ENCODE measurements at places on chromosomes 3 and 15.

DNA sequence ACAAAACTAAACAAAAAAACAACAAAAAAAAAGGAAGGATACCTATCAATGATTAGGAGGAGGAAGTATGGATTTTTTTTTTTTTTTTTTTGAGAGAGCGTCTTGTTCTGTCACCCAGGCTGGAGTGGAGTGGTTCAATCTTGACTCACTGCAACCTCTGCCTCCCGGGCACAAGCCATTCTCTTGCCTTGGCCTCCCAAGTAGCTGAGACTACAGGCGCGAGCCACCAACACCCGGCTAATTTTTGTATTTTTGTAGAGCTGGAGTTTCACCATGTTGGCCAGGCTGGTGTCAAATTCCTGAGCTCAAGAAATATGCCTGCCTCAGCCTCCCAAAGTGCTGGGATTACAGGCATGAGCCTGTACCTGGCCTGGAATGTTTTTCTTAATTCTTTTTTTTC, 195.8 kb downstream of the CBLB start:
- peaks cover 65% of the 10 kb centered on the region for H3K36me3 ChIP-seq
- peaks cover 4% of the 10 kb centered on the region for H3K4me1 ChIP-seq
- H3K4me3 ChIP-seq = no peak overlapping the region
- DNase-seq = no peak
- H3K27ac ChIP-seq = no peak overlapping the region

DNA sequence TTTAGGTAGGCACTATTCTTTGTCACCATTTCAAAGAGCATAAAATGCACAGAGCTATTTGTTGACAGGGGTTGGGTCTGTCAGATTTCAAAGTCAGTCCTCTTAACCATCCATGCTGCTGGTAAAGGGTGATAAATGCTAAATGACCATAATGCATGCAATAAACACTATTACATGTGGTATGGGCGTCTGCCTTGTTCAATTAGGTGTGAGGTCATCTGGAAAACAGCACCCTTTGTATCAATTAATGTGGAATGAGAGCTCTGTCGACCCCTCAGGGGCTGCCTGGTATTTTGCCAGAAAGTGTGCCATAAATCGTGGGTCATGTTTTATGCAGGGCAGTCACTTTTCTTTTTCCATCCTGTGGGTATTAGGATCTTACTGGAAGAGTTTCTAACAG, 235.6 kb downstream of the SV2B start:
- H3K27me3 ChIP-seq = peaks cover 9% of the 10 kb centered on the region
- DNase-seq = no peak
- H3K27ac ChIP-seq = no peak overlapping the region
- H3K36me3 ChIP-seq = no peaks in the 10 kb centered on the region
- no peak overlapping the region for H3K4me3 ChIP-seq

- H3K36me3 ChIP-seq = no peaks in the 10 kb centered on the region
- no peak for DNase-seq
- H3K4me3 ChIP-seq = no peak overlapping the region
- H3K4me1 ChIP-seq = no peaks in the 10 kb centered on the region
- H3K27ac ChIP-seq = no peak overlapping the region
Measured at GRCh38 chr15:73392025-73392424, 23.3 kb upstream of the HCN4 start.

- peaks cover 3% of the 10 kb centered on the region for H3K36me3 ChIP-seq
- no peak for DNase-seq
- no peak overlapping the region for H3K27ac ChIP-seq
- H3K4me1 ChIP-seq = peaks cover 23% of the 10 kb centered on the region
- no peaks in the 10 kb centered on the region for H3K27me3 ChIP-seq
- H3K4me3 ChIP-seq = peak overlapping the region; percentile 70
Measured at GRCh38 chr3:52532517-52532837, 1.2 kb downstream of the NT5DC2 start.

DNA sequence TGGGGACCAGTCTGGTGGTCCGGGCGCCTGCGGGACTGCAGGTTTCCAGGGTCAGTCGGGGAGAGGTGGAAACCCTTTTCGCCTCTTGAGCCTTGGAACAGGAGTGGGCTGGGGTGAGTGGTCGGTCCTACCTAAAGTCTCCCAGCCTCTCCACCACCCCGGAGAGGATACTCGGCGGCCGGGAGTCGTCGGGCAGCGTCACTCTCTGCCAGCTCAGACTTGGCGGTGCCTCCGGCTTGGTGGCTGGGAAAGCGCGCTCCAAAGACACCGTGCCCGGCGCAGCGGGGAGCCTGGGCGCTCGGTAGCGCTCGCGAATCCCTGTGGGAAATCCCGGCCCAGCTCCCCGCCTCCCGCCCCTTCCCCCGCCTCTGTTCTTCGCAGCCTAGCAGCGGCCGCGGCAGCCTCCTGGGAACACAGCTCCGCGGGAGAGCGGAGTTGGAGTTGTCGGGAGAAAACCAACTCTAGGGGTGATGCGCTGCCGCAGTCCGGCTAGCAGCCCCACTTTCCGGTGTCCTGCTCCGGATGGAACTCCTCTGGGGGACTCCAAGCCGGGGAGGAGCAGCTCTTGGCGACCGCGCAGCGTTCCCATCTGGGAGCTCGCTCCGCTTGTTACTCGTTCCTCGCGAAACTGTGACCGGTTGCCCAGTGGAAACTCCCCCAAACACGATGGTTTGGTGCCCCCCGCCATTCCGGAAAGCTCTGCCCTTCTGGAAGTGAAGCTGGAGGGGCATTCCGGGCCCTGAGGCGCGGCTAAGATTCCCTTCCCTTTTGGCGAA, 1.4 kb downstream of the EPHB1 start:
- peaks cover 18% of the 10 kb centered on the region for H3K4me1 ChIP-seq
- peaks cover 45% of the 10 kb centered on the region for H3K27me3 ChIP-seq
- H3K4me3 ChIP-seq = peak overlapping the region; percentile 28
- no peak overlapping the region for H3K27ac ChIP-seq
- no peak for DNase-seq
- no peaks in the 10 kb centered on the region for H3K36me3 ChIP-seq

- H3K4me3 ChIP-seq = no peak overlapping the region
- H3K36me3 ChIP-seq = no peaks in the 10 kb centered on the region
- peaks cover 13% of the 10 kb centered on the region for H3K27me3 ChIP-seq
- no peaks in the 10 kb centered on the region for H3K4me1 ChIP-seq
- peak; percentile 60 for DNase-seq
Measured at GRCh38 chr3:171049861-171050444, 23.4 kb upstream of the SLC2A2 start.

DNA sequence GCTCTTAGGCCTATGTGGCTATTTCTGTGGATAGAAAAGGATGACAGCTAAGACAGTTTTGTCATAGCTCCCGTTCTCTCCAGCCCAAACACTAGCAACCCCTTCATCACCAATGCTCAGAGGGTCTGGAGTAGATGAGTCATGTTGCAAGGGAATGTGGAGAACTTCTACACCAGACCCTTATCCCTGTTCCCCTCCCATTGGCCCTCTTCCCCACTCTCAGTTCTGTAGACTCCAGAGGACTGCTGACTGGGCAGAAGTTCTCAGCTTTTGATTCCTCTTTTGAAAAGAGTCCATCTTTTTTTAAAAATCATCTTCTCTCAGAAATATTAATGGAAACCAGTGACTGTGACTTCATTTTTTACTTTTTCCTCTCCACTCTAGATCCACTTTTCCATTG, 2.4 kb upstream of the MYZAP start:
- DNase-seq = no peak
- no peak overlapping the region for H3K27ac ChIP-seq
- no peaks in the 10 kb centered on the region for H3K36me3 ChIP-seq

DNA sequence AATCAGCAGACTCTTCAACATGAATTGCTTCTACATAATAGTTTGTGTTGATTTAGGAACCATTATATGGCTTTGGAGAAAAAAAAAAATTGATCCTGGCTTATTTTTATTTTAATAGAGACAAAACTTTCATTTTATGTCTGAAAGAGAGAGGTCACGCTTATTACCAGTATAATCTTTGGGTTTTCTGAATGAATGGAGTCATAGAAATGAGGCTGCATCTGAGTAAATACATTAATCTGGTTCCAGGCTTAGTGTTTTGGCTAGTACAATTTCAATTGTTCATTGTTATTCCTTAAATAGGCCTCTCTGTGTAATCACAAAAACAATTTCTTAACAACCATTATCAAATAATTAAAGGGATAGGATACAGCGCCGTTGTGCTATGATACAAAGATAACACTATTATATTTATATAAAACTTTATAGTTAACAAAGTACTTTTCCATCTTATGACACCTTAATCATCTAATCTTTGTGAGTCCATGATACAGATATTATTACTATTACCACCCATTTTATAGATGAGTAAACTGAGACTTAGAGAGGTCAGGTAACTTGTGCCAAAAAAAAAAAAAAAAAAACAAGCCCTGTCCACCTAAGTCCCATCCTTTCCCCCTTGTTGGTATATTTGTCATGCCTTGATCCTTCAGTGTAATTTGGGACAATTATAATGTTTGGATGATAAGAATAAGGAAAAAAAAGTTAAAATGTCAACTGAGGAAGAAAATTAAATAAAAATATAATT, 41.8 kb upstream of the GOLM2 start:
- H3K27ac ChIP-seq = no peak overlapping the region
- H3K4me1 ChIP-seq = no peaks in the 10 kb centered on the region
- DNase-seq = no peak
- H3K27me3 ChIP-seq = no peaks in the 10 kb centered on the region
- H3K36me3 ChIP-seq = no peaks in the 10 kb centered on the region

DNA sequence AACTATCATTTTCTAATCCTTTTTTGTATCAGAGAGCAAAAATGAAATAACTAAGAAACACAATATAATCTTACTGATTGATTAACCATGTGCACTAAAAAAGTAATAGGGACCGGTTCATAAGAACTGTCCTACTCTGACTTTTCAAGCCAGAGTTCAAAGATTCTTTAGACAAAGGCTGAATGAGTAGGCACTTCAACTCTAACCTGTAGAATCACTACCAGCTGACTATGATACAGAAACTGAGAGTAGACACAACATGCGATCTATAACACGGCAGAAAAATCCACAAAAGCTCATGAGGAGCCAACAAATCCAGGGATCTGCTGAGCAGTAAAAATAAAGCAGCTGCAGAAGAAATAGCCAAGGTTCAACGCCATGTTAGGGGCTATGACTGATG, 8.9 kb downstream of the COPB2 start:
- H3K36me3 ChIP-seq = peaks cover 50% of the 10 kb centered on the region
- no peaks in the 10 kb centered on the region for H3K27me3 ChIP-seq
- no peak overlapping the region for H3K4me3 ChIP-seq
- H3K4me1 ChIP-seq = peaks cover 20% of the 10 kb centered on the region

GRCh38 chr3:102299125-102299877, 135.5 kb upstream of the ZPLD1 start:
- no peaks in the 10 kb centered on the region for H3K36me3 ChIP-seq
- no peak overlapping the region for H3K4me3 ChIP-seq
- no peak for DNase-seq
- peaks cover 13% of the 10 kb centered on the region for H3K27me3 ChIP-seq
- H3K27ac ChIP-seq = peak overlapping the region; percentile 16

DNA sequence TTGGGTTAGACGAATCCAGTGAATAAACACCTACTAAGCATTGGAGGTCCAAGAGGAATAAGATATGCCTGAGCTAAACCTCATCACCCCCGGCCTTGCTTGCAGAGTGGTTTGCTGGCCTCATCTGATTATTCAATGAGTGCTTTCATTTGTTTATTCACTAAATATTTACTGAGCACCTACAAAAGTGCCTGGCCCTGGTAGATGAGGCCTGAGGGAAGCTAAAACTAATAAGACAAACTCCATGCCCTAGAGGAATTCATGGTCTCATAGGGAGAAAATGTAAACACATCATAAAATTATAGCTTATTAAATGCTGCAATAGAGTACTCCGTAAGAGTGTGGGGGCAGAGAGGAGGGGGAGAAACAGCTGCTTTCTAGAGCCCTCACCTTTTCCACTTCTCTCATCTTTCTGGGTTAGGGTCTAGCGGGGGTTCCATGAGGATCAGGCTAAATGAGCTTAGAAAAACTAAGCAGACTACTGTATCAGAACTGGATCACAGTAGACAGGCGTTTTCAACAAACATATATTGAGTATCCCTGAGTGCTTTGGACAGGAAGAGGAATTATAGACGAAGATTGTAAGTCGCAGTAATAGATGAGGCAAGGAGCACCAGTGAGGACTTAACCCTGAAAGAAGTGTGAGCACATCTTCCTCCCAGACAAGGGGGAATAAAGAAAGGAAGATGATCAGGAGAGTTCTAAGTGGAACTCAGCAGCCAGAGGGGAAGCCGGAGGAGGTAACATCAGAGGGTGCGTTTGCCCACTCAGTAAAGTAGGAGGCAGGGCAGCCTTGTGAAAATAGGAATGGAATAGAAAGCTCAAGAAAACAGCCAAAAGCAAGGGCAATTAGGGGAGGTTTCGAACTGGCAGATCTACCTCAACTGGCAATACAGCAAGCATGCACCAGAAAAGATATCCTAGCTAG, 31.5 kb upstream of the LAMP3 start:
- H3K4me1 ChIP-seq = peaks cover 7% of the 10 kb centered on the region
- no peaks in the 10 kb centered on the region for H3K27me3 ChIP-seq
- H3K4me3 ChIP-seq = no peak overlapping the region
- no peak overlapping the region for H3K27ac ChIP-seq

- H3K27ac ChIP-seq = no peak overlapping the region
- no peak for DNase-seq
- H3K36me3 ChIP-seq = no peaks in the 10 kb centered on the region
- no peaks in the 10 kb centered on the region for H3K4me1 ChIP-seq
- no peaks in the 10 kb centered on the region for H3K27me3 ChIP-seq
- no peak overlapping the region for H3K4me3 ChIP-seq
Measured at GRCh38 chr15:81982808-81983207, 63.0 kb downstream of the MEX3B start.

GRCh38 chr3:16266714-16267113, 1.7 kb downstream of the OXNAD1 start:
- peak overlapping the region; percentile 99 for H3K4me3 ChIP-seq
- no peaks in the 10 kb centered on the region for H3K27me3 ChIP-seq
- peaks cover 15% of the 10 kb centered on the region for H3K36me3 ChIP-seq
- no peak for DNase-seq

GRCh38 chr3:142106548-142106947, 42.8 kb downstream of the TFDP2 start:
- H3K4me3 ChIP-seq = no peak overlapping the region
- no peaks in the 10 kb centered on the region for H3K27me3 ChIP-seq
- no peak overlapping the region for H3K27ac ChIP-seq
- no peak for DNase-seq
- no peaks in the 10 kb centered on the region for H3K36me3 ChIP-seq

GRCh38 chr3:37702478-37703154, 159.1 kb upstream of the CTDSPL start:
- no peak overlapping the region for H3K27ac ChIP-seq
- no peaks in the 10 kb centered on the region for H3K36me3 ChIP-seq
- H3K4me3 ChIP-seq = no peak overlapping the region
- H3K27me3 ChIP-seq = peaks cover 9% of the 10 kb centered on the region
- no peak for DNase-seq
- no peaks in the 10 kb centered on the region for H3K4me1 ChIP-seq

- H3K36me3 ChIP-seq = no peaks in the 10 kb centered on the region
- no peaks in the 10 kb centered on the region for H3K4me1 ChIP-seq
- H3K27me3 ChIP-seq = no peaks in the 10 kb centered on the region
- no peak overlapping the region for H3K27ac ChIP-seq
- H3K4me3 ChIP-seq = no peak overlapping the region
Measured at GRCh38 chr3:94862703-94863102, 799.8 kb downstream of the NSUN3 start.

DNA sequence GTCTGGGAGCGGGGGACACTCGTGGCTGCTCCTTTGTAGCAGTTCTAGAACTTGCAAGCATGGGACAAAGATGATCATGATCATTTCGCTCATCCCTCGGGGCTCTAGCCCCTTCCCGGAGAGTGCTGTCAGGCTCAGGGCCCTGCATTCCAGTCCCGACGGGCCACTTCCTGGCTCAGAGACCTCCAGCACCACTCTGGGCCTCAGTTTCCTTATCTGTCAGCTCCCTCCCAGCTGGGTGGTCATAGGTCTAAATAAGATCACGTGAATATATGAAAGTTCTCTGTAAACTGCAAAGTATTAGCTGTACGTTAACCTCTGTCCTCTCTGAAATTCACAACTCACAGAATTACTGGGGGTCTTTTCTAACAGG, 52.8 kb upstream of the SLC6A11 start:
- peaks cover 3% of the 10 kb centered on the region for H3K27me3 ChIP-seq
- H3K36me3 ChIP-seq = no peaks in the 10 kb centered on the region
- no peak overlapping the region for H3K27ac ChIP-seq
- no peak overlapping the region for H3K4me3 ChIP-seq
- no peak for DNase-seq
